ENCODE measurements at places on chromosomes 11 and 22.
A peak's percentile ranks its signal among the peaks of the same experiment; 100 is the strongest.

GRCh38 chr11:32216749-32217148 is 125.9 kb downstream of the RCN1 start:
- no peak for DNase-seq

- DNase-seq = no peak
These were observed 104.3 kb upstream of the SYT13 start for GRCh38 chr11:45390407-45390806.

GRCh38 chr22:27868732-27869282 is 50.2 kb downstream of the PITPNB start:
- DNase-seq = no peak

GRCh38 chr11:2218031-2218633 is 46.5 kb upstream of the TH start:
- no peak for DNase-seq

DNA sequence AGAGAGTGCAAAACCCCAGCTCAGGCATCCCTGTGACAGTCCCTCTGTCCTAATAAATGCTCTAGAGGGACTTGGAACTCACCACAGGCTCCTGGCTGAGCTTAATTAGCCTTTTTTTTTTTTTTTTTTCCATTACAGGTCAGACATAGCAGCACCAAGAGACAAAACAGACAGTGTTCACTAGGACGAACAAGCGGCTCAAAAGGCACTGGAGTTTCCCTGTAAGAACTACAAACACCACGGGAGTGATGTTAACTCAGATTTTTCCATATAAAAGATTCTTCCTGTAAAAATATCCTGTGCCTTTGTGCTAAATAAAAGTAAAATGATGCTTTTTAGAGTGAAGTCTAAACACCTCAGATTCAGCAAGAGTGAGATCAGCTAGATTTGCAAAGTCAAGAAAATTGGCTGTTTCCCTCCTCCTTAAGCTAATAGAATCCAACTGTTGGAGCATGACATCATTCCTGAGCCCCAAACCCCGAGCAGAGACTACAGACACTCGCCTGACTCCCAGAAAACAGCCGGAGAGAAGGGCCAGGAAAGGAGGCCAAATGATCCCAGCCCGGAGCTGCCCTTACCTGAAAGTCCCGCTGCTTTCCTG is 101.0 kb upstream of the AKIP1 start:
- peak; percentile 52 for DNase-seq

- DNase-seq = no peak
These were observed 14.2 kb upstream of the ZBED5 start for GRCh38 chr11:10872097-10872496.

- no peak for DNase-seq
These were observed 159.9 kb upstream of the NAV2 start for GRCh38 chr11:19552656-19553260.

- DNase-seq = no peak
These were observed 9.5 kb downstream of the C1QTNF6 start for GRCh38 chr22:37178350-37179125.

DNA sequence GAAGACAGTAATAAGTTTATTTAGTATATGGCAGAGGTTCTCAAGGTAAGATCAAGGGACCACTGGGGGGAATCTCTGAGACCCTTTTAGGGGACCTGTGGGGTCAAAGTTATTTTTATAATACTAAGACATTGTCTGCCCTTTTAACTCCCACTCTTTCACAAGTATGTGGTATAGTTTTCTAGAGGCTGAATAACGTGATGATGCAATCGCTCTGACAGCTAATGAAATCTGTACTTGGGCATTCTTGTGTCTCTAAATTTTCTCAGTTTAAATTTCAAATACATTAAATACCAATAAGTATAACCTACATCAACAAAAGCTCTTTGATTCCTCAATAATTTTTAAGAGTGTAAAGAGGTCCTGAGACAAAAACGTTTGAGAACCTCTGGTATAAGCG is 147.9 kb downstream of the ATG16L2 start:
- DNase-seq = no peak

- DNase-seq = peak; percentile 58
These were observed 7.5 kb upstream of the C11orf97 start for GRCh38 chr11:94504689-94505293.

DNA sequence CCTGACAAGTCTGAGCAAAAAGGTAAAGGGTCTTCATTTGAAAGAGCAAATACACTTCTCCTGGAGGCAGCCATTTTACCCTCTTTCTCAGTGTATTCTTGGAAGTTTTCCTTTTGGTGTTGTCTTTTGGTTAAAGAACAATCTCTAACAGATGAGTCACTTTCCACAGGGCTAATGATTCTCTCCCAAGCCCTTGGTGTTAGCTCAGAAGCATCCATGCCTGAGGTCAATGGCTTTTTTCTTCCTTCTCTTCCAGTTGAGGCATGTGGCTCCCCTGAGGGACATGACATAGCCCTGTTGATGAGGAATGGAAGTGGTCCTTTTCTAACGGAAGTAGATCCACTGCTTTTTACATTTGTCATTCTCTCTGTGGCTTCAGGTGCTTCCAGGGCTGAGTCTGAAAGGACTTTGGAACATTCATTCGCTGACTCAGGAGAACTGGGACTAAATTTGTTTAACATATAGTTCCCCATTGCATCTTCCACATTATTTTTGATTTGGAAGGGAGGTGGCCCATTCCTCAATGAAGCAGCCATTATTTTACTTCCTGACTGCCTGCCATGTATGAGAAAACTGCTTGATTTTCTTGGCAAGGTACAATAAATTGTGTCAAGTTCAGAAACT is 13.8 kb upstream of the POGLUT3 start:
- DNase-seq = peak; percentile 53

DNA sequence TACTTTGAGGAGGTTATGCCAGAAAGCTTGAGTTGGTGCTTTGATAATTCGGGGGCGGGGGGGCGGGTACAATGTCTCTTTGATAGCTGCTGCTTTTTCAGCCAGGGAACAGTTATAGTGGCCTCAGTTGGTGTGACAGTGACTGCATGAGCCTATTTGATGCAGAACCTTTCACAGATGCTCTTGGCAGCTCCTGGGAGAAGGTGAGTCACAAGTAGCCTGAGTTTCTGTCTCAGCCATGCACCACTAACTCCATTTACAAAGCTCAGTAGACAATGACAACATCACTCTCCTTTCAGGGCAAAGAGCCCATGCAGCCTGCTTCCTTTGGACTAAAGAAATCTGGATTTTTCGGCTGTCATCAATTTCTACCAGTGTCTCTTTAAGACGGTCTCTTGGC is 42.1 kb upstream of the SEZ6L start:
- DNase-seq = no peak

DNA sequence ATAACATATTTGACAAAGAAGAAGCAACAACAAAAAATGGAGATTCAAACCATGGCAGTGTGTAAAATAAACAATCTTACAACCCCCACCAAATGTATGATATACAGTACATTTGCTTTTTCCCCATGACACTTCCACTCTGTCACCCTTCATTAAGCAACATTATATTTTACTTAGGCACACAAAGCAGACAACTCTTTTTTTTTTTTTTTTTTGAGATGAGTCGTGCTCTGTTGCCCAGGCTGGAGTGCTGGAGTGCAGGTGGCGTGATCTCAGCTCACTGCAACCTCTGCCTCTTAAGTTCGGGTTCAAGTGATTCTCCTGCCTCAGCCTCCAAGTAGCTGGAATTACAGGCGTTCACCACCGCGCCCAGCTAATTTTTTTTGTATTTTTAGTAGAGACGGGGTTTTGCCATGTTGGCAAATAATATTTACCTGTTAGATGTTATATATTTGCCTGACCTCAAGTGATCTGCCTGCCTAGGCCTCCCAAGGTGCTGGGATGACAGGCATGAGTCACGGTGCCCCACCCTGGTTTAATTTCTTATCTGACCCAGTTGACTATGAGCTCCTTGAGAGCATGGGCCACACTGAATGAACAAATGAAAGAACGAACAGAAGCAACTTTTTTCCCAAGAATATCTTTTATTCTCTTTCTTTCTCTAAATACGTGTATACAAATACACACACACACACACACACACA is 5.5 kb upstream of the PCF11 start:
- DNase-seq = no peak

DNA sequence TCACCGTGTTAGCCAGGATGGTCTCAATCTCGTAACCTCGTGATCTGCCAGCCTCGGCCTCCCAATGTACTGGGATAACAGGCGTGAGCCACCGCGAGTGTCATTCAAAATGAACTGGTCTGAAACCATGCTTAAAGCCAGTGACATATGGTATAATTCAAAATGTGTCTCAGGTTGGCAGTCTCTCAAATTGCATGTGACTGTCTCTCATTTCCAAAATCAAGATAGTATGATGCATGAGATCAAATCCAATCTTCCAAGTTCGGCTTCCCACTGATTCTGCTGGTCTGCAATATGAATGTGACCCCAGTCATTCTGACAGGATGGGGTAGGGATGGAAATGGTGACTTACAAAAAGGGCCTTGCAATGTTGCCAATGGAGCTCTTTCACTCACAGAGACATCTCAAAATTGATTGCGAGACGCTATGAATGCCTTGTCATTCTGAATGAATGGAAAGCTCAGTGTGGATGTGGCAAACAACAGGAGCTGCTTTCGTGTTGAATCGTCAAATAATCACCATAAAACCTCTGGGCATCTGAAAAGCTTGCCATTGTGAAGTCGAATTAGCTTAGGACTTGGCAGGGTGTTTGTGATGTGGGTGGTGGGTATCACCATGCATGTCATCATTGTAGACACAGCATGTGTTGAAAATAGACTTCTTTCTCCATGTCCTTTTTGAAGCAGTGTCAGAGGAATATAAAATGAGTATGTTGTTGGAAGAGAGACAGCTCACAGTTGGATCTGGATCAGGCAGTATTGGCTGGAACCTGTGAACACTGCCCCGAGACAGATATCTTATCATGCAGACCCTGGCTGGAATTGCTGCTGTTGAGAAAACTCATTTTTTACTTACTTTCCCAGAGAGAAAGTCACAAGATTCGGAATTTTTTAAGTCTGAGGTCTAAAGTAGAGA is 12.2 kb downstream of the SLN start:
- no peak for DNase-seq

DNA sequence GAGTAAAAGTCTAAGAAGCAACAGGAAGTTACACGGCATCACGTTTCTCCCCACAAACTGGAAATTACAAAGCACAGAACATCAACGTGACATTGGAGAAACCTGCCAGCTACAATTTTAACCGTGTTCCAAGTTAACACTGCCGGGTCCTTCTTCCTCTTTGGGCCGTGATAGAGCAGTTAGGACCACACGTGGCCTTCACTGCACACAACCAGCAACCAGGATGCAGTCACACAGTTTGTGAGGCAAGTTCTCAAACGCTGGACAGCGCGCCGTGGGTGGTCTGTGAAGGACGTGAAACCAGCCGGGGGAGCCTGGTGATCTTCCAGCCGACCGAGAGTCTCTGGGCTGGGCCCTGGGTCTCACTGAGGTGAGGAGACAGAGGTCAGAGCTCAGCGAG is 14.6 kb downstream of the C11orf21 start:
- no peak for DNase-seq

- DNase-seq = peak; percentile 32
These were observed 910 bp downstream of the CLTCL1 start for GRCh38 chr22:19290400-19291217.

- DNase-seq = peak; percentile 55
These were observed 12.7 kb upstream of the TREH start for GRCh38 chr11:118691926-118692830.

GRCh38 chr11:36110668-36111410 is 167.0 kb downstream of the LDLRAD3 start:
- DNase-seq = no peak

- DNase-seq = no peak
These were observed 72.6 kb upstream of the GDPD4 start for GRCh38 chr11:77374108-77374507.

- DNase-seq = peak; percentile 73
These were observed 26.0 kb upstream of the LRRC10B start for GRCh38 chr11:61482513-61482912.

- DNase-seq = peak; percentile 86
These were observed 31.4 kb downstream of the CREB3L1 start for GRCh38 chr11:46308631-46309419.

GRCh38 chr11:70610566-70611565 is 212.5 kb downstream of the CTTN start:
- no peak for DNase-seq

DNA sequence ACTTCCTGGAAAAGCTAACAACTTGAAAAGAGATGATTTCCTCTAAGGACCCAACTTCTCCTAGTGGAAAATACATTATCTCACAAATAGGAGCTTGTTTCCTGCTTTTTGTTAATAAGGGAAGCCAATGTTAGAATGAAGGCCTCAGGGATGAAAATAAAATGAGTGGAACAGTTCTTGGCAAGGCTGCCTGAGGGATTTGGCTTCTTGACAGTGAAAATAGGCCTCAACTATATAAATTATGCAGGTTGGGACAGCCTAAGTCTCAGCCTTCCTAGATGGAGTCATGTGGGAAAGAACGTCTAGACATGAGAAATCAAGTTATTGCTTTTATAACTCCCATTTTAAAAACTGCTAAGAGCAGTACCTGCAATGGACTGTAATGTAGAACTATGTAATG is 92.8 kb upstream of the FIBIN start:
- no peak for DNase-seq

DNA sequence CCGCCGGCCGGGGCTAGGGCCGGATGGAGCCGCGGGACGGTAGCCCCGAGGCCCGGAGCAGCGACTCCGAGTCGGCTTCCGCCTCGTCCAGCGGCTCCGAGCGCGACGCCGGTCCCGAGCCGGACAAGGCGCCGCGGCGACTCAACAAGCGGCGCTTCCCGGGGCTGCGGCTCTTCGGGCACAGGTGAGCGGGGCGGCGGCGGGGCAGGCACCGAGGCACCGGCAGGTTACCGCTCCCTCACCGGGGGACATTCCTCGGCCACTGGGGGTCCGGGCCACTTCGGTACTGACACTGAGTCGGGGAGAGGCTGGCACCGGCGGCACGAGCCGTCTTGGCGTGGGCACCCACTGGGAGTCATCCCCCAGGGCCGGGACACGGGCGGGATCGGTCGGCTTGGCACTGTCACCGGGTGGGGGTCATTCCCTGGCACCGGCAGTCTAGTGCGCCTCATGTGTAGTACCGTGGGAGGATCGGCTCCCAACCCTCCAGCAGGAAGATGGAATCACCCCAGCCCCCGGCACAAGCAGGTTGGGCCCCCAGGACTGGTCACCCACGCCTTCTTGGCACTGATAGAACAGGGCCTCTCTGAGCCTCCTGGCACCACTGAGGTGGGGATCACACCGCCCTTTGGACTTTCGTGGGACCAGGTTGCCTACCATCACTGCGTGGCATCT is 511 bp downstream of the DGKZ start:
- DNase-seq = peak; percentile 49

GRCh38 chr22:27097506-27097905 is 440.1 kb downstream of the MIAT start:
- DNase-seq = no peak

DNA sequence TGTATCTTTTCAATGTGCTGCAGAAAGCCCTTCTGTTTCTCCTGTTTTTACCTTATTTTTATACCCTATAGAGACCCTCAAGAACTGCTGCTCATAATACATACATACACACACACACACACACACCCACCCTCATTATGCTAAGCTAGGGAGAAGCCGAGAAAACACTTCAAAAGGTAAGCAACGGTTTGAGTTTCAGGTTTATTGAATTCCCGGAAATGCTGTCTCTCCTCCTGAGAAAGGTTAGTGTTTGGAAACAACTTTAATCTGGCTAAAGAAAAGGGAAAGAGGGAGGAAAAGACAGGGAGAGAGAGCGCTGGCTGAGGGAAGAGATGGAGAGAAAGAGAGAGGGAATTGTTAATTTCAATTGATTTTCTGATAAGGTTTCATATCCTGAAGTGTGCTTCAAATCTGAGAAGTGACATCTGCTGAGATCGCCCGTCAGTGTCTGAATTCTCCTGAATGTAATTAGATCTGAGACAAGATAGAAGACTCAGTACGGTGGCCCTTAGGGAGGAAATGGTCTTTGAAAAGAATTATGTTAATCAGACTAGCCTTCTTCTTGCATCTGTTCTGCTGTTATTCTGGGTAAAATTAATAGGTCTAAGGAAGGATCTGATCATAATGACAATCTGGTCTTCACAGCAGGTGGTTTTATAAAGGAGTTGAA is 169.1 kb downstream of the NXPE2 start:
- no peak for DNase-seq

Measured in GM03348 (cell line).